Effector memory CD4-positive, alpha-beta T cell (primary cell): ENCODE measurements at places on chromosomes 11 and 22.

- no peak for DNase-seq
- H3K4me3 ChIP-seq = peak overlapping the region; percentile 82
- no peaks in the 10 kb centered on the region for H3K27me3 ChIP-seq
- peak overlapping the region; percentile 67 for H3K27ac ChIP-seq
- H3K4me1 ChIP-seq = peaks cover 28% of the 10 kb centered on the region
- peaks cover 14% of the 10 kb centered on the region for H3K36me3 ChIP-seq
These were observed 251 bp upstream of the UQCC3 start for GRCh38 chr11:62671236-62671607.

- no peaks in the 10 kb centered on the region for H3K36me3 ChIP-seq
- no peak overlapping the region for H3K27ac ChIP-seq
These were observed 11.9 kb downstream of the TMEM41B start for GRCh38 chr11:9302448-9302847.

DNA sequence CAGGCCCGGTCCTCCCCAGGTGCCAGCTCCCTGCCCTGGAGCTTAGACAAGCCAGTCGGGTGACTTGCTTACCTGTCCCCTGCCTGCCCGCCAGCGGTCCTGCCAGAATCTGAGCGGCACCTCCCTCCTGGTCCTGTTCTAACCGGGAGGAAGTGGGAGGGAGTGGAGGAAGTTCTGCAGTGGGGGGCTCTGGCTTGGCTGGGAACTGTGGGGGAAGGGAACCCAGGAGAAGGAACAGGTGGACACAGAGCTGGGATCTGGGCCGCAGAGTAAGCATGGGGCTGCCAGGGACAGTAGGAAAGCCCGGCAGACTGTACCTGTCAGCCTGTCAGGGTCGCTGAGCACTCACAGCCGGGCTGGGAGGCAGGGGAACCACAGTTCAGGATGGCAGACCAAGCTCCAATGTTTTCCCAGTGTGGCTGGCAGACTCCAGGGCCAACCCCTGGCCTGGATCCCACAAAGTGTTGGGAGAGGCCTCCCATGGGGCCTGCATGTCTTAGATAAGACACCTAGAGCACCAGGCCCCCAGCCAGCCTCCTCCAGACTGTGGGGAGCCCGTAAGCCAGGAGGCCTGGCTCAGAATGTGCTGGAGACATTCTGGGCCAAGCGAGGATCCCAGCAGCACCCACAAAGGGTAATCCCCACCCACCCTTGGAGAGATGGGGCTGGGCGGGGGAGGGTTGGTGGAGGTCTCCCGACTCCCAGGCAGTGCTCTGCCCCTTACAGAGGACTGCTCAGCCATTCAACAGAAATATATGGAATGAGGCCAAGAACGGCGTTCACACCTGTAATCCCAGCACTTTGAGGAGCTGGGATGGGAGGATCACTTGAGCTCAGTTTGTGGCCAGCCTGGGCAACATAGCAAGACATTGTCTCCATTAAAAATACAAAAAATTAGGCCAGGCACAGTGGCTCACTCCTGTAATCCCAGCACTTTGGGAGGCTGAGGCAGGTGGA, 2.3 kb downstream of the CYB5R3 start:
- no peak for DNase-seq
- H3K27ac ChIP-seq = no peak overlapping the region
- H3K27me3 ChIP-seq = no peaks in the 10 kb centered on the region
- H3K4me1 ChIP-seq = peaks cover 20% of the 10 kb centered on the region
- H3K36me3 ChIP-seq = no peaks in the 10 kb centered on the region

GRCh38 chr11:113506461-113506860, 31.3 kb upstream of the DRD2 start:
- no peaks in the 10 kb centered on the region for H3K36me3 ChIP-seq
- DNase-seq = no peak
- H3K27ac ChIP-seq = no peak overlapping the region

GRCh38 chr11:11703885-11704284, 82.1 kb upstream of the GALNT18 start:
- H3K27me3 ChIP-seq = no peaks in the 10 kb centered on the region
- H3K36me3 ChIP-seq = no peaks in the 10 kb centered on the region
- H3K4me1 ChIP-seq = no peaks in the 10 kb centered on the region
